Stromal cell of bone marrow (primary cell): ENCODE measurements at places on chromosomes 5 and 9.

GRCh38 chr5:34564710-34565235, 91.4 kb upstream of the RAI14 start:
- peak; percentile 45 for DNase-seq

GRCh38 chr5:141778206-141778605, 96.2 kb upstream of the ARAP3 start:
- peak; percentile 13 for DNase-seq

DNA sequence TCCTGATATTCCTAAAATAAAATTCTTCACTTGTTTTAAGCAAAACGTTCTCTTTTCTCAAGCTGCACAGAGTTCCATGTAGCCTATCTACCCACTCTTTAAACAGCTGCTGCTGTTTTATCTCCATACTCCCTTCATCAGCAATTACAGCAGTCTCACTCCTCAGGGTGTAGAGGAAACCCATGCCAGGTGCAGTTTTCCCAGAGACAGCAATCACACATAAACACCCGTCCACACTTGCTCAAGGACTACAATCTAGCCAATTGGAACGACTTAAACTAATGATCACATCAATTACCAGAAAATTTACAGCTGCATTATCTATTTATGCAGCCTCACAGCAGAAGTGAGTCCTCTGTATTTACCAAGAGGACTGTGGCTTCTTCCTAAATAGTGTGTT, 141.7 kb downstream of the HTR1A start:
- no peak for DNase-seq

GRCh38 chr5:4246447-4246846, 650.8 kb downstream of the IRX1 start:
- no peak for DNase-seq

DNA sequence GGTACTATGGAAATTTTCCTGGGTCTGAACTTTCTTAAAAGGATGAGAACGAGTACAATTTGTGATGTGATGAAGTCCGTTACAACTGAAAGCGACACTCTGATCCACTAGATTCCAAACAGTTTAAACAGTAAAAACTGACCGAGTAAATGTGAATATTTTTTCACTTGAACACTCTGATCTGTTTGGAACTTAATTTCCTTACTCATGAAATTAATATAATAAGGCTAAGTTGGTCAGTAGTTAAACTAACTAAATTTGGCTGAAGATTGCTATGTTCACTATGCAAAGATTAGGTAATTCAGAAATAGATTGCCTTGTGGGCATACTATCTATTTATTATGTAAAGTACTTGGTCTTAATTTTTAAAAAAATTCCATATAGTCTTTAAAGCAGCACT, at the start of gene C9orf57:
Gene C9orf57, minus strand, starts transcription at position 101 of the 400 bp plus-strand sequence. CDS start 1,282 bp downstream, outside the sequence.
- DNase-seq, result no peak

- DNase-seq, result no peak
Observed at GRCh38 chr5:67245259-67245846, 48.8 kb upstream of the CD180 start.

- DNase-seq, result no peak
Observed at GRCh38 chr9:77261605-77262004, 84.3 kb downstream of the VPS13A start.

GRCh38 chr5:68476854-68477253, 261.3 kb downstream of the PIK3R1 start:
- no peak for DNase-seq

GRCh38 chr5:137234973-137235943, 263.9 kb downstream of the SPOCK1 start:
- no peak for DNase-seq

DNA sequence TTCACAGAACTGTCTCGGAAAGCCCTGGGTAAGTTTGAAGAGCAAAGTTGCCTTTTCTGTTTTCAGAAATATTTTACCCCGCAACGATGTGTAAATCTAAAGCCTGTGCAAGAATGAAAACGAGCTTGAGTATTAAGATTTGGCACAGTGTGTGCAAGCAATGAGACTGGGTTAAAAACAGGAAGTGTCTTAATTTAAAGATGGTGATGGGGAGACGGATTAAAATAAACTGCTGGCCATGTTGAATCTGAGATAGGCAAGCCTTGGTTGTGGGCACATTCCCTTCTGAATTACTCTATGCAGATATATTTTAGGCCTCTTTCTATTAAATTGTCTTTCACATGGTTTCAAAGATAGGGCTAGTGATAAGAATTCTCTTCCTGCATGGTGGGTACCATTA, 294.2 kb upstream of the DMRT1 start:
- no peak for DNase-seq

DNA sequence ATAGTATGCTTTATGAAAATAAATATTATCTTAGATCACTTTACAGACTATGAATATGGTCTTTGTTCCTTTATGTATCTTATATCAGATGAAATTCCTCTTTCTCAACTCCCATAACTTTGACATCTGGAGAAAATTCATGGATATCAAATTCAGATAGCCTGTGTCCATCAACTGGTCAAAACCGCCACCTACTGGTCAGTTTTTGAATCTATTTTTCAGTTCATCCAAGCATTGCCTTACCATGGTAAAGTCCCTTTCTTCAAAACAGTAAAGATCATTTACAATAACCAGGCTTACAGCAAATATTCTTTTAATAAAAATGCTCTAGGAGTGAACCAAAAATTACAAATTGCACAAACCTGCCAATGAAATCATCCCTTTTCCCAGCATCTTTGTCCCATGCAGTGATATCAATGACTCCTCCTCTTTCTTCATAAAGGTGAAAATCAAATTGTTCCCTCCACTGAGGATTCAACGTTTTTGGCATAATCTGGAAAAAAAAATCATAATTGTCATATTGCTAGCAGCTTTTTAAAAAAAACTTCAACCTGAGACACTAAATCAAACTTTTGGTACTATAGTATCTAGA, 290.5 kb downstream of the SLF1 start:
- no peak for DNase-seq

GRCh38 chr5:88298425-88298824, 29.8 kb upstream of the TMEM161B start:
- DNase-seq, result peak; percentile 20

DNA sequence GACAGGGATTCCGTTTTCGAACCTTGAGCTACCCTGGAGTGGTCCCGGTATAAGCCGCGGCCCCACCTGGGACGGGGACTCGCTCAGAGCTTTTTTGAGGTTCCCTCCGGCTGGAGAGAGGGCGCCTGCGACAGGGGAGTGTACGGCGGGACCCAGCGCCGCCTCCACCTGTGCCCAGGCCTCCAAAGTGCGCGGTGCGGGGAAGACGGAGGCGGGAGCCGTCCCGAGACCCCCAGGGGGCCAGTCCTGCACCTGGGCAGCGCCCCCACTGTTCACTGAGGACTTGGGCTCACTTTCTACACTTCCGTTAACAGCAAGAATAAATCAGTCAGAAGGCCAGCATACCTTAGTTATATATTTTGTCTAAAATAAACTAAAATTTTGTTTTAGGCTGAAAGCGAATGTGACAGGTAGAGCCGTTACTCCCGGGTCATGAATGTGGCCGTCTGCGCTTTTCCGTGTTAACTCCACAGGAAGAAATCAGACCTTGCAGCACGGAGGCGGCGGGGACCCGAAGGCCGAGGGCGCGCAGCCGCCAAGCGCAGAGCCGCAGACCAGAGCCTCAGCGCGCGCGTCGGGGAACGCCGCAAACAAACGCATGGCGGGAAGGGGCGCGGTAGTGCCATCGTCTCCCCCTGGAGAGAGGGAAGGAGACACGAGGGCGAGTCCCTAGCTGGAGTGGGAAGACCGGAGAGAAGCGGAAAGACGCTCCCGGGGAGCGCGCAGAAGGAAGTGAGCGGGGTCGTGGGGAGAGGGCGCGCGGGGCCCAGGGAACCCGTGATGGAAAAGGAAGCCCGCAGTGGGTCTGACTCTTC, 14.1 kb downstream of the TRIM7 start:
- no peak for DNase-seq

DNA sequence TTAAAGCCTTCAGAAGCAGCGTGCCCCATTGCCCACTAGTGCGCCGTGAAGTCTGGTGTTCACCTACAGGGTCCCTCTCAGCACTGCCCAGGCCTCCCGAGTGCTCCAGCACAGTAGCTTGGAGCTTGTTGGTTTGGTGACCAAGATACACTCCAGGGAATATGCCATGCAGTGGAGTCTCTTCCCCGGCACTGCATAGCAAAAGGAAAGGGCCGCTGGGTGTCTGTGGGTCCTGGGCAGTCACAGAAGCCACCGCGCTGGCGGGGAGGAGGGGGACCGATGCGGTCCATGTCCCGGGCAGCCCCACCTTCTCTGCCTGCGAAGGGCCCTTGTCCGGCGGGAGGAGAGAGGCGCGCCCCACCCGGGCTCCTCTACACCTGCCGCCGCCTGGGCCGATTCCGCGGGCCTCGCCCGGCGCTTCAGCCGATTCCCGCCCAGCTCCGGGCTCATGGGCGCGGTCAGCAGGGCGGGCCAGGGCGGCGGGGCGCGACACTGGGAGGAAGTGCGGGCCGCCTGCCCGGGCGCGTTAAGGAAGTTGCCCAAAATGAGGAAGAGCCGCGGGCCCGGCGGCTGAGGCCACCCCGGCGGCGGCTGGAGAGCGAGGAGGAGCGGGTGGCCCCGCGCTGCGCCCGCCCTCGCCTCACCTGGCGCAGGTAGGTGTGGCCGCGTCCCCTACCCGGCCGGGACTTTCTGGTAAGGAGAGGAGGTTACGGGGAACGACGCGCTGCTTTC, at the start of gene SYK:
Gene SYK, plus strand, starts transcription at position 579 of the 732 bp plus-strand sequence. CDS start 42,080 bp downstream, outside the sequence.
- no peak for DNase-seq

GRCh38 chr9:23774266-23774665, 51.8 kb downstream of the ELAVL2 start:
- DNase-seq, result no peak

GRCh38 chr5:149869411-149869821, 75.2 kb downstream of the PDE6A start:
- no peak for DNase-seq

GRCh38 chr5:143135832-143136551, 267.5 kb downstream of the NR3C1 start:
- DNase-seq, result no peak

GRCh38 chr5:54362434-54362833, 52.1 kb upstream of the ARL15 start:
- peak; percentile 71 for DNase-seq

GRCh38 chr9:17204611-17205152, 69.8 kb downstream of the CNTLN start:
- DNase-seq, result no peak

GRCh38 chr9:68953771-68954170, 60.1 kb downstream of the PRKACG start:
- no peak for DNase-seq

- peak; percentile 97 for DNase-seq
Observed at GRCh38 chr5:151699071-151699901, 12.6 kb upstream of the SPARC start.

GRCh38 chr5:163772644-163773043, 267.2 kb downstream of the MAT2B start:
- DNase-seq, result no peak

DNA sequence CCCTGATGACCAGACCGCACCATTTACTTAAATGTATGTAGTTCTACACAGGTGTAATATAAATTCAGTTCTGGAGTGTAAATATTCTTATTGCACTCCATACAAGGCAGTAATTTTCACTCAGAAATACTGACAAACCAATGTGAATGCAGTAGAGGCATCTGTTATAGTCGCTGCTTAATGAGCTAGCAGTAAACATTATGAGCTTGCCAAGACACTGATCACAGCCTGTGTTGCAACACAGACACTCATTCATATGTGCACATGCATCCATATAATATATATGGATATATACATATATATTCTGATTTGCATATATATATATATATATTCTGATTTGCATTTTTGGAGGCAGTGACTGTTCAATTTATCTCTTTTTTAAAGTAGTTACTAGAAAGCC, 435.1 kb upstream of the ST8SIA4 start:
- no peak for DNase-seq

DNA sequence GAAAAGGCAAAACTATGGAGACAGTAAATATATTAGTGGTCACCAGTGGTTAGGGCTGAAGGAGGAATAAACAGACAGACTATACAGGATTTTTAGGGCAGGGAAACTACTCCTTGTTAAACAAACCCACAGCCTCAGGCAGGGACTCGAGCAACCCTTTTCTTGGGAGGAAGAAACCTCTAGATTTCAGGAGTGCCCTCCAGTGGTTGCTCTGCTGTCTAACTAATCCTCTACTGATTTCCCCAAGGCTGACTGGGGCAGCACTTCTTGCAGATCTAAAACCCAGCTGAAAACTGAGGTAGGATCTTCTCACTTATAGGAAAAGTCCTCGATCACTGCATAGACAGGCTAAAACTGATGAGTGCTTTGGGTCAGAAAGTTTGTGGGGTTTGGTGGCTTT, 176.8 kb downstream of the ISOC1 start:
- no peak for DNase-seq

DNA sequence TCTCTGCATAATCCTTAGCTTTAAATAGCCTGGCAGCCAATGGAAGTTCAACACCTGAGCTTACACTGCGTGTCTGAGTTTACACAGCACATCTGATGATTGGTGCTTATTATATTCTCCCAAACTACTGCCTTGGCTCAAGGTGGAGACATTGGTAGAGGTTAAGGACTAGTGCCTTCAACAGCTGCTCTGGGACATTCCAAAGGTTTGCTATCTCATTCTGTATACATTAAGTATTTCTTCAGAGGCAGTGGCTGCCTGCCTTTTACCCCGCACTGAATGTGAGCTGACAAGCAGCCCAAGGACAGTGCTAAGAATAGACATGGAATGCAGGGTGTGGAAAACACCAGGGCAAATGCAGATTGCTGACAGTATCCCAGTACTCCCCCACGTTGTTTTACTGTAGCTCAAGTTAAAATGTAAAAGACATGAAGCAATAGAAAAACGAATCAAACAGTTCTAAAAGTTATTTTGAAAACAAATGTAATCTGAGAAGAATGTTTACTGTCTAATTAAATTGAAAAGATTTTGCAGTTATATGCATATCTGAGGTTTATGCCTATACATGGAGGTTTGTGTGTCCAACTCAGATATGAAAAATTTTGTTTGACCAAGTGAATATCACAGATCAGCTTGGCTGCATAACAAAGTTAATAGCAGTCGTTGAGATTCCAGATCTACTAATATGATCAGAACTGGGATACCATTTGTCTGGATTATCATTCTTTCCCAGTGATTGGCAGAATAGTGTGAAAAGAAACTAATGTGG, 1.8 kb downstream of the HSPB3 start:
- DNase-seq, result peak; percentile 17

DNA sequence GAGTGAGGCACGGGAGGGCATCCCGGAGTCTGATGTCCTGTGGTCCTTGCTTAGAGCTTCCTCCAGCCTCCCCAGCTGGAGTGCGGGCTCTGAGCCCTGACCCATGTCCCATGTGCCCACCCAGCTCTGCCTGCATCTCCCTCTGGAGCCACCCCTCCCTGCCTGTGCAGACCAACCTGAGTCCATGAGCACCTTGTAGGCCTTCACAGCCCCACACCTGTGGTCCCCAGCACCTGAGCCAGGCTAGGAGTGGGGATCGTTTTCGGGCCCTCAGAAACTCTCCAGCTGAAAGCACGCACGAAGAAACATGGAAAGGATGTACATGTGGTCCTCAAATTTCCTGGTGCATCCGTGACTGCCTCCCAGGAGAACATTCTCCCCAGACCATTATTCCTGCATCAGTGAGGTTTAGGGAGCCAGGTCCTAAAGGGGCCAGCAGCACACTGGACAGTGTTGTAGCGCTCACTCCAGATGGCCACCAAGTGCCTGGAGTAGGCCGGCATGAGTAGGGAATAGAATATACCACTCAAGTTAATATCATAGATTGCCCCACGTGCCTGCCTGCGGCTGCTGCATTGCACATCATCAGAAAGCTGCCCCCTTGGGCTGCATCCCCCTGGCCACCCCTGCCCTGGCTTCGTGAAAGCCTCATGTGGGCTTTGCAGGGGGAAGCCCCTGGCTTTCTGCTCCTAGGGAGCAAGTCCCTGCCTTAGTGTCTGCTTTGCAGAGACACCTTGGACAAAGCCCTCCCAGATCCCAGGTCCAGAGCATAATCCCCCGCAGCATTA, 80.6 kb downstream of the WNK2 start:
- no peak for DNase-seq
